CD4-positive, alpha-beta T cell treated with Interleukin-2 at 100 ng/mL for 4 hours (primary cell): ENCODE measurements at places on chromosomes 6 and 20.

DNA sequence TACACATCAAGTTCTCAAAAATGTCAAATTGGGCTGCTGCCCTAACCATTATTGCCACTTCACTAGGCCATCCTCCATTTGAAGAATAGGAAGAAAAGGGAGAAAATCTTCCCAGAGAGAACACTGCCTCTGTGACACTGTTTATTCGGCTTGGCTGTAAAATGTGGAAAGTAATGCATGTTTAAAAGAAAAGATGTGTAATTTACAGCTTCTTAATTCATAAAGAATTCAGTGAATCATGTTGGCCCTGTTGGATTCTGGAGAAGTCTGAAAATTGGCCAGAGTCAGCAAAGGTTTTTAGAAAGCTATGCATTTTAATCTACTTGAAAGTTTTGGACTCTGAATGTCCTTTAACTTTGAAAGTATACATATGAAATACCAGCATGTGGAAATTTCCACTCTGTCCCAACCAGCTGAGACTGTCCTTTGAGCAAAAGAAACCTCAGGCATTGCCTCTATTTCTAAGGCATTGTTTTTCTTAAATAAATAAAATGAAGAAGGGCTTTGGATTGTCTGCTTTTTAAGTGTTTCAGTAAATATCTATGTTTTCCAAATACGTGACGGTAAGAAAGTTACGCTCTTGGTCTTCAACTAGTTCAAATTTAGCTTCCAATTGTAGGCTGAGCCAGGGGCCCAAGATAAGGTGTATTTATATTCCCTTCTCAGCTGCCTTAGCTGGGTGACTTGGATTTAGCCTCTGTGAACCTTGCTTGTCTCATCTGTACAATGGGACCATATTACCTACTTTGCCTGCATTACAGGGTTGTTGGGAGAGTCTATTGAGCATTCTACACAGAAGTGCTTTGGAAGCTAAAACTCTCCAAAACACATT lies 222.2 kb downstream of the UST start:
- DNase-seq, result no peak

DNA sequence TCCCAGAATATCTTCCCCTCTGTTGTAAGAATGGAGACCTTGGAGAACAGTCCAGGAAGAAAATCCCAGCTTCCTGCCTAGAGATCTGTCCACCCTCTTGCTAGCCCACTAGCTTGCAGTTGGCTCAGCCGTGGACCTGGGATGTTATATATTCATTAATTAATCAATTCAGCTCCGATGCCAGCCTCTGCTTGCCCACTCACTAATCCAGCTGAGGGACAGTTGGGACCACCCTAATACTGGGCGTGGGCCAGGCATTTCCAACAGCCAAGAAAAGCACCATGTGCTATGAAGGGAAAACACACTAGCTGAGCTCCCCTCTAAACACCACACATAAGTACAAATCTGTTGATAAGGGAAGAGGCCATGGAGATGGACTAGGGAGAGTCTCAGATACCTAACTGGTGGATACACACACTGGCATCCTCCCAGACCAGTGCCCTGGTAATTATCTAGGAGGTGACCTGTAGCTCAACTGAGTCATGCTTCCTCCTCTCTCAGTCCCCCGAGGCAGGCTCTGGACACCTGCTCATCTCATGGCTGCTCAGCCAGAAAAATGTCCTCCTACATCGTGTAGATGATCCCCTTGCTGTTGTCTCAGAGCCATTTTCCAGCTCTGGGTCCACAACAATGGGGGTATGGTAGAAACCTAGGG lies 78.9 kb downstream of the ANKRD60 start:
- no peak for DNase-seq

DNA sequence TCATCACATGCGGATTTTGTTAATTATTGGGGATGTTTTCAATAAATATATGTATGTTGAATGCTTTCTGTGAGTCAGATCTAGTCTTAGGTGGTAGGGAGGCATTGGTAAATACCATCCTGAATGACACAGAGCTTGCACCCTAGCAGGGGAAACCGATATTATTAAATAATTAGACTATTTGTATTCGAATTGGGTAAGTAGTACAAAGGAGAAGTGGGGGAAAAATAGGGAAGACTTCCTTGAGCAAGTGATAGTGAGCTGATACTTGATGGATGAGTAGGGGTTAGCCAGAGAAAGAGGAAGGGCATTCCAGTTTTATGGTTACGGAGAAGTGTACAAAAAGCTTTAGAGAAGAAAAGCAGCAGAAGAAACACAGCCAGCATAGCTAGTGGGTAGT lies 1.5 kb downstream of the RIOK1 start:
- DNase-seq, result no peak

- DNase-seq, result no peak
These were observed 1.5 kb upstream of the GOPC start for GRCh38 chr6:117603821-117604220.

DNA sequence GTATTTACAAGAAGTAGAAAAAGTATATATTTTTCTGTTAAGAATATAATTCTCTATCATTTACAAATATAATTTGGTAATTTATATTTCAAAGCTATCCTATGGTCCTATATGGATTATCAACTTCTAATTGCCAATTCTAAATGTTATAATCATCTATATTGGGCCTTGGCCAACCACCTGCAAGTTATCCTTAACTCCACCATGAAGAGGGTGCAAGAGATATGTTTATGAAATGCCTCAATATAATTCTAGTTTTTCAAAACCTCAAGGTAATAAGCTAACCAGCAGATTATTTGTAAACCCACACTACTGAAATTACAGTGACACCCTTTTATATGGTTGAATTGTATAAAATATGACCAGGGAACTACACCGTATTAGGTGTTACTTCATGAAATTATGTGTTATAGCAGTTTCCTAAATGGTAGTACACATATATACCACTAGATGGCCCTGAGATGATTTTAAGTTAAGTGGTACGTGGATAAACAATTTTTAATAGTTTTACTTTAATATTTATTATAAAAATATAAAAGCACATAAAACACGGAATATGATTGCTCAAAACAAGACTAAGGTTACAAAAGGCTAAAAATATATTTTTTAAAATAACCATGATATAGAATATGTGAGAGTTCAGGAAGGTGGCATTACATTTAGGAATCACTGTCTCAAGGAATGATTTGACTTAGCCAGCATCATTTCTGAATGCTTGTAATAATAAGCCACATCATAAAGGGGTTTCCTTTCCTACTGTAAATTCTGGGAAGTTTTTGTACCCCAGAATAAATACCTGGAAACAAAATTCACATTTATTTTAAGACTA lies 9.8 kb upstream of the PNISR start:
- peak; percentile 44 for DNase-seq

- no peak for DNase-seq
These were observed 1059.5 kb upstream of the FLRT3 start for GRCh38 chr20:15396900-15397299.

DNA sequence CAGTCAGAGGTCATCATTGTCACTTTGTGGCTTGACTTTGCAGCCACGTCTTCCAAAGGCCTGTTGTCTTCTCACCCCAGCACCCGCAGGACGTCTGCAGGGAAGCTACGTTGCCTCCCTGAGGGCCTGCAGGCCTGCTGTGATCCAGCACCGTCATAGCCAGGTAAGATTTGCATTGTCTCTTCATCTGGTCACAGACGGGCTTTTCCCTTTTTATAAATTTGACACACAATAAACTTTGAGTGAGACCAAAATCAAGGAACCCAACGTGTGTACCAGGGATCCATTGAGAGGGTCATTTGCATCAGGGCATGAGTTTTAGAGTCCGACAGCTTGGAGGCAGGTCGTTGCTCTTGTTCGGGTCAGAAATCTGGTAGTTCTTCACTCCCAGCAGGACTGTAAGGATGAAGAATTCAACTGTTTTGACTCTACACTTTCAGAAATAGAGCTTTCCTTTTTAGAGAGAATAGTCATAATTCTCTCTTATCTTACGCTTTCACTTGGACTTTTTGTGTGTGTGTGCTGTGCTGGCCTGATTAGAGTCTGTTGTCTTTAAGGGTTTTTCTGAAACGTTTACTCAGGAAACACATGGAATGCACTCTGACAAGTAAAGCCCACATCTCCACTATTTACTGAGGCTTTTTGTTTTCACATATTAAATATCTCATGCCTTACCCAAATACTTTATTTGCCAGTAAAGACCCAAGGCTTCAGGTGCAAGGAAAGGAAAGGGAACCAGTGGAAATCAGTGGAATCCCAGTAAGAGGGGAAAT lies 177.2 kb upstream of the TAB2 start:
- peak; percentile 80 for DNase-seq
